ENCODE measurements at places on chromosomes 2 and 18.

GRCh38 chr2:225337183-225337582 lies 62.3 kb upstream of the NYAP2 start:
- no peak for DNase-seq

- no peak for DNase-seq
These were observed 393.0 kb upstream of the SALL3 start for GRCh38 chr18:78586586-78586985.

DNA sequence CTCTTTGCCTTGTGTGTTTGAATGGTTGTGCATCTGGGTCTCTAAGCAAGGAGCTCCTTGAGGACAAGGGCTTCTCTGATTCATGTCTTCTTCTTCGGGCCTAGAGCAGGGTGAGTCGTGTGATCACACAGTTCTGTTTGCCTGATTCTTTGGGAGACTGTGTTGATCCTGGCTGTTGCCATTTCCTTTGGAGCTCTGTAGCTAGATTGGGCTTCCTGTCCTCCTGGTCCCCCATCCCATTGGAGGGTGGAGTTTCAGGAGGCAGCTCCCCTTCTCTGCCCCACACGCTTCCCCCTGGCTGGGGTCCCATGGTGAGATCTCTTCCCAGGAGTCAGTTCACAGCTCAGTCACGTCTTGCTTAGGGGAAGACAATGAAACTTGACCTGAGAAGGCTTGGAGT lies 92.8 kb downstream of the TRIB2 start:
- no peak for DNase-seq

GRCh38 chr2:47510745-47511144 lies 107.8 kb downstream of the MSH2 start:
- DNase-seq: no peak

- no peak for DNase-seq
These were observed 9.6 kb downstream of the GDF7 start for GRCh38 chr2:20676353-20677215.

DNA sequence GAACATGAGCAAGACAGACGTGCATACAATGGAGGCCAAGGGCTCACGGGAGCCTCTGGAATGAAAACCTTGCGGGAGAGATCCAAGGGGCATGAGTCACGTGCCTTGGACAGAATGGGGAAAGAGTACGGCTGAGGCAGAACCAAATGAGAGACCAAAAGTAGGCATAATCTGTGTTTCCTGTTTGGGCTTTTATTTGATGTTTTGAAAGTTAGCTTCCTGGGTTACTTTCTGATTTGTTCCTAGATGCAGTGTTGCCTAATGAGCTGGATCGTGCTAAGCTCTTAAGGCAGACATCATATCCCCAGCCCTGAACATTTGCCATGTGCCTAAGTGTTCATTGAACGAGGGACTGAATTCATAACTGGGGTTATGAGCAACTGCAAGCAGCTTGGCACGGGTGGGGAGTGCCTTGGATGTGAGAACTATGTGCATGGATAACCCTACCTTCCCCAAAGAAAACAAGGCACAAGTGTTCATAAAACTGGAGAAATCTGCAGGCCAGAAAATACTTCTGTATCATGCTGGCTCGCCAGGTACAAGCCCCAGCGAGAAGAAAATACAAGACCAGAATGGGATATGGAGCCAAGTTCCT lies 60.3 kb upstream of the RPL31 start:
- DNase-seq: no peak

DNA sequence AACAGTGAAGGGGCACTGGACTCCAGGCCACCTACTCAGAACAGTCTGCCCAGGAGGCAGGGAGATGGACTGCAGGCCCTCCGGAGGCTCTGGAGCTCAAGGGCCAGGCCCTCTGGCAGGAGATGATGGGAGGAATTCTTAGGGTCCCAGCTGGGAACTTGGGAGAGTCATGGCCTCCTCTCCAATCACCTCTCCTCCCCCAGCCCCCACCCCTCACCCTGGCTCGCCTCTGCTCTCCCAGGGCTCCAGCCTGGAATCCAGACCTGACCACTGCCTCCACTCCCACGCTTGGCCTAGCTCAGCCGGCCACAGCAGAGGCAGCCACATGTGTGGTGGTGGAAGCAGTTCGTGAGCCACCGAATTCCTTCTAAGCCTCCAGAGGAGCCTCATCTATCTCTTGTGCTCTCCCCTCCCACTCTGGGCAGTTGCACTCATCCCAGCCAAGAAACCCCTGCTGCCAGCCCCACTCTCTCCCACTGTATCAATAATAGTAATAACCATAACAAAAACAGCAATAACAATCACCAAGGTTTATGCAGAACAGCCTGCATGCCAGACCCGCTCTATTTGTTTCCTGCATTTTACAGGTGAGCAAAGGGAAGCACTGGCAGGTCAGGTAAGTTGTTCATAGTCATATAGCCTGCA lies 67.4 kb downstream of the TNS1 start:
- DNase-seq: no peak

- no peak for DNase-seq
These were observed 584.9 kb downstream of the TMEM182 start for GRCh38 chr2:103346780-103347179.

DNA sequence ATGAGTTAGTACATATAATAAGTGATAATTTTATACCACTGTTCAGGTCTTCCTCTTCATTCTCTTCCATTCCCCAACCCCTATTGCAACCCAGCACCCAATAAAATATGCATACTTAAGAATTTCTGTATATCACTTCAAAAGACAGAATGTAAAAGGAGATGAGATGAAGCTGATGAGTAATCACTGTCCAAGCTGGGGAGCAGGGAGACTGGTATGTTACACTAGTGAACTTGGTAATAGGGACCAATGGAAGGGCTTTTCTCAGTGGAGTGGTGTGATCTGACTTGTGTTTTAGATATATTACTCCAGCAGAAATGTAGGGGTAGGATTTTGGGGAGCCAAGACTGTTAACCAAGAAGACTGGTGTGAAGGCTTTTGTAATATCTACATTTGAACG lies 18.0 kb upstream of the ARHGAP28 start:
- DNase-seq: no peak

- peak; percentile 95 for DNase-seq
These were observed 18.4 kb downstream of the STK25 start for GRCh38 chr2:241489733-241490680.

GRCh38 chr2:29014811-29015421 lies 33.8 kb downstream of the TOGARAM2 start:
- DNase-seq: no peak

GRCh38 chr2:179170901-179171300 lies 93.7 kb downstream of the SESTD1 start:
- DNase-seq: no peak

DNA sequence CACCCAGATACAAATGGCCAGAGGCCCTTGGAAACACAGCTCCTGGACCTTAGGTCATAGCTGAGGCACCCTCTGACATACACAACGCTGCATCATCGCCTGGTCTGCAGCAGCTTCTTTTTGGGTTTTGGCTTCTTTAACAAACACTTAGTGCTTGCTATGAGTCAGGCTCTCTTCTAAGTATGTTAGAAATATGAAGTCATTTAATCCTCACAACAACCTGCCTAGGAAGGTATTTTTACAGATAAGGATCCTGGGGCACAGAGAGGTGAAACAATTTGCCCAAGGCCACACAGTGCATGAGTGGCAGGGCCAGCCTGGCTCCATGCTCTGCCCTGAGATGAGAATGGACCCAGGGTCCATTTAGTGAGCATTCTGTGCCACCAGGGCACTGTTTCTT lies 96.6 kb downstream of the TMEM17 start:
- DNase-seq: no peak

DNA sequence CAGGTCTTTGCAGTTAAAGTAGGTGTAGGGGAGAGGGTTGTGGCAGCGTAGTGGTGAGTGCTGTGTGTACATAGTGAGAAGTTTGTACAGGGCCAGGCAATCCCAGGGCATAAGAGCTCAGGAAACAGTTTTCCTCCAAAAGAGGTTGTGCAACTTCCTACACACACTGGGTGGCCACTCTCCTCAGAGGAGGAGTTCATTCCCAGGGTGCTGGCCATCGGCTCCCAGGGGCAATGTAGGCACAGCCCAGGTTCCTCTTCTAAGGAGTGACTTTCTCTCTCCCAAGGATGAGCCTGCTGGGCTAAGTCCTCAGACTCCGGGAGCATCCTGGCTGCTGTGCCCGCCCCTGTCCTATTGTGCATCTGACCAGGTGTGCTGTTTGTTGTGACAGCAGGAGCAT lies 3.0 kb downstream of the ACOXL start:
- DNase-seq: no peak

- DNase-seq: peak; percentile 68
These were observed 539 bp downstream of the LAPTM4A start for GRCh38 chr2:20050646-20051531.

- no peak for DNase-seq
These were observed 572.0 kb upstream of the LINC00305 start for GRCh38 chr18:64720781-64721464.

DNA sequence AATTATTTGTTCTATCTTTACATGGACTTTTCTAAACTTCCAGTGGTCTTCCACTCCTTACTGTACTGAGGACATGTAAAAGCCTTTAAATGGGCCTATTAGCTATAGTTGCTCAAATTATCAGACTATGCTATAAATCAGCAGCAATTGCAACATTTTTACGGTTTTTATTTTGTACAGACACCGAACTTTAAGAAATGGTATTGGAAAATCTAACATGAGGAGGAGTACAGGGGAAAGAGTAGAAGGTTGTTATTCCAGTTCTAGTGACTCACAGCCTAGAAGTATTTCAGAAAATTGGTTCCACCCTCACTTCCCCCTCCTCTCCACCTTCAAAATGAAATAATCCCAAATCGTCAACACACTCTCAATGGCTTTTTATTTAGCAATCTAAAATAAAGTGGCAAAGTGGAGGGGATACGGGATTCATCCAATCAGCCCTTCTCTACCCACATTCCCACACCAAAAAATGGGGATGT lies 1.1 kb downstream of the NCKAP1 start:
- DNase-seq: peak; percentile 6

- DNase-seq: no peak
These were observed 91.6 kb downstream of the ZNF407 start for GRCh38 chr18:74689251-74689650.

GRCh38 chr18:62605685-62606084 lies 82.9 kb downstream of the ZCCHC2 start:
- no peak for DNase-seq

- DNase-seq: no peak
These were observed 26.3 kb upstream of the CFAP36 start for GRCh38 chr2:55493220-55493619.

GRCh38 chr18:3885209-3885792 lies 435.3 kb downstream of the TGIF1 start:
- DNase-seq: peak; percentile 60

GRCh38 chr2:73998933-73999332 lies 14.2 kb downstream of the TET3 start:
- no peak for DNase-seq

DNA sequence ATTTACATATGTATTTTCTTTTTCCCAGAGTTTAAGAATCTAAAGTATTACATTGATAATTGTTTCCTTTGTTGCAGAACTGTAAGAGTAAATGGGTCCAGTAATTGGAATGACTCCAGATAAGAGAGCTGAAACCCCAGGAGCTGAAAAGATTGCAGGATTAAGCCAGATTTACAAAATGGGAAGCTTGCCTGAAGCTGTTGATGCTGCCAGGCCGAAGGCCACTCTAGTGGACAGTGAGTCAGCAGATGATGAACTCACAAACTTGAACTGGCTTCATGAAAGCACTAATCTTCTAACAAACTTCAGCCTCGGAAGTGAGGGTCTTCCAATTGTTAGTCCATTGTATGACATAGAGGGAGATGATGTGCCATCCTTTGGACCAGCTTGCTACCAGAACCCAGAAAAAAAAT lies 183.8 kb upstream of the STON1 start:
- no peak for DNase-seq

GRCh38 chr2:88671786-88672427 lies 19.6 kb upstream of the RPIA start:
- DNase-seq: peak; percentile 58

GRCh38 chr18:41966943-41967342 lies 11.9 kb downstream of the PIK3C3 start:
- no peak for DNase-seq

GRCh38 chr2:101971836-101972235 lies 19.9 kb upstream of the IL1R2 start:
- DNase-seq: no peak

- no peak for DNase-seq
These were observed 199.9 kb downstream of the BCL2 start for GRCh38 chr18:63119647-63120046.

- no peak for DNase-seq
These were observed 86.9 kb downstream of the ACVR1 start for GRCh38 chr2:157789256-157789655.

- peak; percentile 79 for DNase-seq
These were observed 31.0 kb downstream of the IL37 start for GRCh38 chr2:112941753-112942653.

DNA sequence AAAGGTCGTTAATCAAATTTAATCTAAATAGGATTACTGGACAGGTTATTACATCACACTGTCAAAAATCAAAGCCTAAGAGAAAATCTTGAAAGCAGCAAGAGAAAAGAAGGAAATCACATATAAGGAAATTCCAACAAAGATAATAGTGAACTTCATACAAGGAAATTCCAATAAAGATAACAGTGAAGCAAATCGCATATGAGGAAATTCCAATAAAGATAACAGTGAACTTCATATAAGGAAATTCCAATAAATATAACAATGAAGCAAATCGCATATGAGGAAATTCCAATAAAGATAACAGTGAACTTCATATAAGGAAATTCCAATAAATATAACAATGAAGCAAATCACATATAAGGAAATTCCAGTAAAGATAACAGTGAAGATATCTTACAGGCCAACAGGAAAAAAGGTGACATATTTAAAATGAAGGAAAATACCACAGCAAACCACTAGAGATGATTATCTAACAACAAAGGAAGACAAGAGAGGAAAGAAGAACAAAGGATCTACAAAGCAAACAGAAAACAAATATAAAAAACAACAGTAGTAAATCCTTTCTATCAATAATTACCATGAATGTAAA lies 787.7 kb downstream of the CCDC85A start:
- no peak for DNase-seq

- DNase-seq: peak; percentile 47
These were observed 25.6 kb upstream of the ZC3H15 start for GRCh38 chr2:186460465-186460864.

GRCh38 chr2:152349416-152349815 lies 14.4 kb downstream of the FMNL2 start:
- DNase-seq: no peak

- peak; percentile 12 for DNase-seq
These were observed 347.3 kb upstream of the HNRNPA3 start for GRCh38 chr2:176865336-176865735.

GRCh38 chr18:58838165-58838860 lies 26.4 kb upstream of the ZNF532 start:
- DNase-seq: no peak

DNA sequence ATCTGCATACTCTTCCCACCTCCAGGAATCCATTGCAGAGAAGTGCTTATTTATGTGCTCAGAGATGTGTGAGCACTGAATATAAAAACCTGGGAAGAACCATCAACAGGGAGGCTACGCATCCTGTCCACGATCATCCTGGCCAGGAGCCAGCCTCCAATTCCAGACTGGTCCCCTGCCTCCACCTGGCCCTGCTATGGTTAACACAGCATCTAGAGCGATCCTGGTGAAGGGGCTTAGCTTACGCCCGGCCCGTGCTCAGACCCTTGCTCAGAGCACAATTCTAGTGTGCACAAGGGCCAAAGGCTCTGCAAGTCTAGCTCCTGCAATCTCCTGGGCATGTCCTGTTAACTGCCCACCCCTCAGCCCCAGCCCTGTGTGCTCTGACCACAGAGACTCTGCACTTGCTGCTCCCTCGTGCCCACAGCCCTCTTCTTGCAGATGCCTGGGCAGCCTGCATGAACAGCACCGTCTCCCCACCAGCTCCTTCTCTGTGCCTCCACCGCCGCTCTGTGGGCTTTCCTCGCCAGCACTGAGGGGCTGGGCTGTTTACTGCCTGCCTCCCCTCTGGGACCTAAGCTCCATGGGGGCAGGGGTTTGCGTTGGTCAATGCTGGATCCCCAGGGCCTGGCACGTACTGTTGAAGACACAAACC lies 6.5 kb downstream of the PER2 start:
- no peak for DNase-seq

Measured in hematopoietic multipotent progenitor cell treated with erythropoietin and hydrocortisone succinate and interleukin-3 and kit ligand, for 8 days (in vitro differentiated cells).